ENCODE measurements at places on chromosomes 5 and 9. TPM values are rescaled to one million over a fixed set of nuclear protein-coding genes. Genes with fewer than 3 reads are reported as not detected.
A peak's percentile ranks its signal among the peaks of the same experiment; 100 is the strongest.

GRCh38 chr5:133605323-133605722 lies 7.0 kb downstream of the FSTL4 start:
- DNase-seq, result no peak

GRCh38 chr5:178454303-178454702 lies 135.9 kb downstream of the COL23A1 start:
- no peak for DNase-seq

GRCh38 chr9:93450945-93451815 lies at the start of gene FAM120A:
Gene FAM120A (plus strand): TSS chr9:93451685. CDS start chr9:93451916, 231 bp downstream.
- peak; percentile 58 for DNase-seq

DNA sequence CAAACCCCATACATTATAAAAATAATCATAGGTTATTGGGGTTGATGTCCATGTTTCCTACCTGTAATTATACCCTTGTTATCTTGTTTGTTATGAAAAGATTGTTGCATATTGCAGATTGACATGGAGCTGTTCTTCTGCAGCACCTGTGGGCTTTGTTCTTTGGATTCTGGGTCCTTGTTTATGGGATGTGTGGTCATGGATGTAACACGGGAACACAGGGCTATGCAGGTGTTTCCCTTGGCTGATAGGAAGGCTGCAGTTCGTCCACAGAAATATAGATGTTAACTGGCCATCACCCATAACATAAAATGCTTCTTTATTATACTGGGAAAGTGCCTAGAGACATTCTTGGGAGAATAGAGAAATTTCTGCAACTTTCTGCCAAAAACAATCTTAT lies 77.9 kb downstream of the FBXL7 start:
- no peak for DNase-seq

CORO2A gene
- total RNA-seq, result 0.36 TPM
